ENCODE measurements at places on chromosomes 12 and 14.

- DNase-seq: no peak
Observed at GRCh38 chr14:64942531-64943111, at the start of gene GPX2. Gene GPX2 (minus strand): TSS chr14:64942745. CDS start chr14:64942726, 19 bp downstream.

GRCh38 chr12:55823419-55823818 lies 5.6 kb downstream of the ORMDL2 start:
- no peak for DNase-seq

- DNase-seq: no peak
Observed at GRCh38 chr14:67319142-67319541, 40.5 kb downstream of the ATP6V1D start.

- DNase-seq: no peak
Observed at GRCh38 chr12:121831571-121832245, 27.0 kb downstream of the HPD start.

Data from central memory CD8-positive, alpha-beta T cell (primary cell).